Left kidney (tissue), 8 donors: ENCODE measurements at places on chromosomes 16 and 17.

- DNase-seq = no peak
These were observed 107.4 kb downstream of the GAS7 start for GRCh38 chr17:10091046-10091445.

DNA sequence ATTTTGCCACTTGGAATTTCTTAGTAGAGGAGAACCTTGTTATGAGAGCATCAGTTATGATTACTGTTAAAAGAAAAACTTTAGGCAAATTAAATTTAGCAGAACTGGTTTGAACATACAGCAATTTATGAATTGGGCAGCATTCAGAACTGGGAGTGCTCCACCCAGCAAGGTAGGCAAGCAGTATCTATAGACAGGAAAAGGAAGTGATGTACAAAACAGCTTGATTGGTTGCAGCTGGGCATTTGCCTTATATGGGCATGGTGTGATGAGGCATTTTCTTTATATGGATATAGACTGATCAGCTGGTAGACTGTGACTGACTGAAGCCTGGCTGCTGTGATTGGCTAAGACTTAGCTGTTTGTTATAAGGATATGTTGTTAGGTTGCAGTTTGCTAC, 17.6 kb upstream of the CYLD start:
- no peak for DNase-seq

- DNase-seq = no peak
These were observed 5.4 kb downstream of the MARCHF10 start for GRCh38 chr17:62802561-62803205.

- DNase-seq = no peak
These were observed 45.4 kb downstream of the CDH1 start for GRCh38 chr16:68782198-68783174.

DNA sequence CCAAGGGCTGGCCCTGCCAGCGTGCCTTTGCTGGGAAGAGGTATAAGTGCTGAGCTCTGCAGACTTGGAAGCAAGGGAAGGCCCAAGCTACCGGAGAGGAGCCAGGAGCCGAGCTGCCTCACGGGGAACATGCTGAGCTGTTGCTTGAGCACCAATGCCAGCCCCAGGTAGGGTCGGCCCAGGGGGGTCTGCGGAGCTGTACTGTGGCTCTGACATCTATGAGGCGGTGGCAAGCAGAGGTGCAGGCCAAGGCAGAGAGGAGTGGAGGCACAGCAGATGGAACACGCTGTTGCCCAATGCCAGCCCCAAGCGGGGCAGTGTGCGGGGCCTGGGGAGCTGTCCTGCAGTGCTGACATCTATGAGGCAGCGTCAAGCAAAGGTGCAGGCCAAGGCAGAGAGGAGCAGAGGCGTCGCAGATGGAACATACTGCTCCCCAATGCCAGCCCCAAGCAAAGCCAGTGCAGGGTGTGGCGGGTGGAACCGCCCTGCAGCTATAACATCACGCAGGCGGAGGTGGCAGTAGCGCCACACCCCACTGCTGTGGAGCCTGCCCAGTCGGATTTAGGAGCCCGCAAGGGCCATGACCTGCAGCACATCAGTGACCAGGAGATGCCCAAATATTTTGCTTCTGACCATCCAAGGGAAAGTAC, 10.0 kb downstream of the GGA2 start:
- DNase-seq = no peak

DNA sequence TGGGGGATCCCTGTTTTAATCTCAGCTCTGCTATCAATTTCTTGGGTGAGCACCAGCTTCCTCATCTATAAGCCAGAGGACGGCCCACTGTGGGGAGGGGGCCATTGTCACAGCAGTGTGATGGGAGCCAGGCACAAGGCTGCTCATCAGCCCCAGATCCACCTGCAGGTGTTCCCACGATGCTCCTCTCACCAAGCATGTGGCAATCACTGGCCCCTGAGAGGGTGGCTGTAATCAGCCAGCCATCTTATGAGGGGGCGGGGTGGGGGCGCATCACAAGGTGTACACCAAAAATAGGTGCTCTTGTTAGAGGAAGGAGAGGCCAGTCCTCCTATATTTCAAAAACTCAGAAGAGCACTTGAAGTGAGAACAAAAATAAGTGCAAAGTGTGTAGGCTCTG, 31.2 kb downstream of the HNF1B start:
- DNase-seq = no peak

DNA sequence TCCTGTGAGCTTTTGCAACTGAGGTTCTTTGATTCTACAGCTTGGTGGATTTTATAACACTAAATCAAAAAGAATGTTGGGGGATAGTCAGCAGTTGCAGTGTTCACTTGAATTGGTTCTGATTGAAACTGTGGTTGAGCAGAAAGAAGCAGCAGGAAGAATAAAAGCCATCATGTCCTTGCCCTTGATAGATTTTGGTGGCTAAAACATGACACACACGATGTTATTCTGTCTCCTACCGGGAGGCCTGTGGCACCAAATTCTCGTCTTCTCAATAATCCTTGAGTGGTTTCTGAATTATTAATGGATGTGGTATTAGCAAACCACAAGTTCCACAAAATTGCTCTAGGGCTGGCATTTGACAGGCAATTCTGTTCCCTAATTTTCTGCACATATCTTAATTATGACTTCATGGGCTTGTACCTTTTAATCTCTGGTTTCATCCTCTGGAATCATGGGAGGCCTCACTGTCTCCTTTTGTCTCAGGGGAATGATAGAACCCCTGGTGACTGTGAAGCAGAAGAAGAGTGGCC, 338.2 kb downstream of the SNX29 start:
- DNase-seq = no peak

- DNase-seq = no peak
These were observed 156.0 kb downstream of the RBFOX3 start for GRCh38 chr17:79454826-79455225.

GRCh38 chr17:17793378-17794214, 43.2 kb downstream of the SREBF1 start:
- no peak for DNase-seq

- peak; percentile 65 for DNase-seq
These were observed 6.9 kb downstream of the DOK4 start for GRCh38 chr16:57479205-57479975.

- DNase-seq = no peak
These were observed 297.4 kb downstream of the CNTNAP4 start for GRCh38 chr16:76574651-76575050.

DNA sequence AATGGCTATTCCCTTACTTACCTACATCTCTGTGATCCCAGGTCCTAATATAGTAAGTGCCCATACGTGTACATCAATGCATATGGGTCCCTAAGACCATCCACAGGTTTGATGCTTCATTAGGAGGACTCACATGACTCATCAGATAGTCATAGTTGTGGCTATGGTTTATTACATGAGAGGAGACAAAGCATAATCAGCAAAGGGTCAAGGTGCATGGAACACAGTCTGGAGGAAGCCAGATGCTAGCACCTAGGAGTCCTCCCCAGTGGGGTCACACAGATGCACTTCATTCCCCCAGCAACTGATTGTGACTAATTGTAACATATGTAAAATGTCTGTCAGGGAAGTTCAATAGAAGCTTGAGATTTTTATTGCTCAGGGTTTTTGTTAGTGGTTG, 42.8 kb downstream of the PHKB start:
- DNase-seq = no peak

GRCh38 chr16:58339452-58339981, 44.7 kb upstream of the PRSS54 start:
- no peak for DNase-seq

DNA sequence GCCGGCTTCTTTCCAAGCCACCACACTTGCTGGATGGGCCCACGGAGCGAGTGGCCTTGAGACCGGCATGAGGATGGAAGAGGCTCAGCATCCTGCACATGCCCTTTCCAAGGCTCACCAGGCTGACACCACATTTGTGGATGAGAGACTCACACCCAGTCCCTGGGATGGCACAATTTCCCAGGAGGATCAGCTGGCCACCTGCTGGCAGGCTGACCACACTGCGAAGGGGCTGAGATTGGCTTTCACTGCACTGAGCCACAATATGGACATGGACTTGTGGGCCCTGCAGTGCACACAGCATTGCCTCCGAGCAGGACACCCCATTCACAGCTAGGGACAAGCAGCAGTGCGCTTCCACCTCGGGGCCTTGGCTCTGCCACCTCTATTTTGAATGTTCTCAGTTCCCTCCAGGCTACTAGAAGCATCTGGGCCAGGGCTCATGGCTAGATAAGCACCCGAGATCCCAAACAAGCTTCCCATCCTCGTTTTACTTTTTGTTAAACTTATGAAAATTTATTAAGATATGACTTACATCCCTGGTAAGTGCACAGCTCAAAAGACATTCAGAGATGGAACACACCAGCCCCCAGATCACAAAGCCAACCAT, 25.3 kb upstream of the KSR1 start:
- peak; percentile 20 for DNase-seq
